ENCODE measurements at places on chromosomes 4 and X. TPM values are rescaled to one million over a fixed set of nuclear protein-coding genes. Genes with fewer than 3 reads are reported as not detected.

DNA sequence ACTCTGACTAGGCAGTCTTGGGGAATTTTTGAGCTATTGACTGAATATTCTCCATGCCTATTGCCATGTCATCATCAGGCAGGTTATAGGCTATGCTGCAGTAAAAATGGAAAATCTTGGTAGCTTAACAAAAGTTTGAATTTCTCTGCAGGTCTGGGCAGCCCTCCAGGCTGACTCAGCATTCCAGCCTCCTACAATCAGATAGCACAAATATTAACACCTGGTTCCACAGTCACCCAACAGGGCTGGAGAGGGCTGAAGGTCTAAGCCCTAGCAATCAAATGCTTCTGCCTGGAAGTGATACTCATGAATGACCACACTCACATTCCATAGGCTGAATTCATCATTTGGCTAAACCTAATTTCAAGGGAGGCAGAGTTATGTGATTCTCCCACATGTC, 9.6 kb upstream of the PPP3CA start:
- no peaks in the 10 kb centered on the region for H3K36me3 ChIP-seq
- no peaks in the 10 kb centered on the region for H3K27me3 ChIP-seq
- no peak overlapping the region for H3K27ac ChIP-seq
- H3K4me1 ChIP-seq = no peaks in the 10 kb centered on the region
- no peak overlapping the region for H3K4me3 ChIP-seq

GRCh38 chrX:107716118-107716684, 59.4 kb downstream of the TSC22D3 start:
- peak; percentile 75 for DNase-seq
- no peaks in the 10 kb centered on the region for H3K27me3 ChIP-seq
- no peaks in the 10 kb centered on the region for H3K36me3 ChIP-seq
- H3K4me1 ChIP-seq = peaks cover 10% of the 10 kb centered on the region

DNA sequence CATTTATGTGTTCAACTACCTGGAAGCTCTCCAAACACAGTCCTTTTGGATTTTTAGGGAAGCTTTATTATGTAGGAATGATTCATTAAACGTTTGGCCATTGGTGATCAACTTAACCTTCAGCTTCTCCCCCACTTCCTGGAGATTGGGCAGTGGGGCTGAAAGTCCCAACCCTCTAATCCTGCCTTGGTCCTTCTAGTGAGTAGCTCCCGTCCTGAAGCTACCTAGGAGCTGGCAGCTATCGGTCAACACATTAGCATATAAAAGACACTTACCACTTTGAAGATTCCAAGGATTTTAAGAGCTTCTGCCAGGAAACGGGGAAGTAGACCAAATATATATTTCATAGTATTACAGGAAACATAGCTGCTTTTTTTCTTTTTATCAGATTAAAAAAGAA, 69.7 kb downstream of the MCUB start:
- H3K36me3 ChIP-seq = no peaks in the 10 kb centered on the region
- no peaks in the 10 kb centered on the region for H3K27me3 ChIP-seq
- DNase-seq = peak; percentile 38
- no peak overlapping the region for H3K27ac ChIP-seq
- H3K4me1 ChIP-seq = peaks cover 18% of the 10 kb centered on the region

- peaks cover 14% of the 10 kb centered on the region for H3K4me1 ChIP-seq
- no peaks in the 10 kb centered on the region for H3K36me3 ChIP-seq
- DNase-seq = no peak
- no peak overlapping the region for H3K4me3 ChIP-seq
- H3K27me3 ChIP-seq = no peaks in the 10 kb centered on the region
Observed at GRCh38 chr4:53959343-53960120, 104.9 kb downstream of the CHIC2 start.

- DNase-seq = no peak
- H3K36me3 ChIP-seq = no peaks in the 10 kb centered on the region
- H3K4me1 ChIP-seq = no peaks in the 10 kb centered on the region
- H3K4me3 ChIP-seq = no peak overlapping the region
- H3K27me3 ChIP-seq = no peaks in the 10 kb centered on the region
- no peak overlapping the region for H3K27ac ChIP-seq
Observed at GRCh38 chr4:10281996-10282395, 165.4 kb upstream of the WDR1 start.

- no peaks in the 10 kb centered on the region for H3K27me3 ChIP-seq
- no peak for DNase-seq
- H3K4me3 ChIP-seq = no peak overlapping the region
- no peaks in the 10 kb centered on the region for H3K36me3 ChIP-seq
- H3K4me1 ChIP-seq = peaks cover 8% of the 10 kb centered on the region
- no peak overlapping the region for H3K27ac ChIP-seq
Observed at GRCh38 chrX:97682991-97683840, 799.5 kb downstream of the RPA4 start.

DNA sequence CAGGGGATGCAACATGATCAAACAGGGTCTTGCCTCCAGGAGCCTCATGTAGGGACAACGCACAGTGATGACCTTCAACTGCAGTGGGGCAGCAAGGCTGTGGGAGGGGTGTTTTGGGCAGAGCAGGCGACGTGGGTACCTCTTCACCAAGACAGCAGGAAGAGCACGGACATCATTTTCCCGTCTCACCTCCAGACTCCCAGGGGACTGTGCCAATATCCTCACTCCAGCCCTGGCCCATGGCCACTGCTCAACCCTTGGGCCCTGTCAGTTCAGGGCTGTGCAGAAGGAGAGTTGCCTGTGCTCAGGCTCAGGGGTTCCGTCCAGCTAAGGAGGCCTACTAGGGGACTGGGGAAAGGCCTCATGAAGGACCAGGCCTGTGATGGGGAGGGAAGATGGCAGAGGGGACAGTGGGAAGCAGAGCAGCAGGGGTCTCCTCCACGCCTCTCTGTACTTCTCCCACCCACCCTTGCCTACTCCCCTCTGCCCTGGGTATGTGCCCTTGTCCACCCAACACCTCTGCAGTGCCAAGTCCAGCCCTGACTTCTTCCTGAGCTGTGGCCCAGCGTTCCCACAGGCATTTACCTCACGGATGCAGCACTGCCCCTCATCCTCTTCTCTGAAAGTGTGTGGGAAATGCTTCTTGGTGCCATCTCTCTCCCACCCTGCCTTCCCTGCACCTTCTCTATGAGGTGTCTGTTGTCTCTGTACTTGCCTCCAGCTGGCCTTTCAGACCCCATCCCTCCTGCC, 1.4 kb downstream of the IL9R start:
- no peak for DNase-seq
- no peaks in the 10 kb centered on the region for H3K27me3 ChIP-seq
- no peak overlapping the region for H3K27ac ChIP-seq
- no peak overlapping the region for H3K4me3 ChIP-seq
- H3K4me1 ChIP-seq = no peaks in the 10 kb centered on the region

DNA sequence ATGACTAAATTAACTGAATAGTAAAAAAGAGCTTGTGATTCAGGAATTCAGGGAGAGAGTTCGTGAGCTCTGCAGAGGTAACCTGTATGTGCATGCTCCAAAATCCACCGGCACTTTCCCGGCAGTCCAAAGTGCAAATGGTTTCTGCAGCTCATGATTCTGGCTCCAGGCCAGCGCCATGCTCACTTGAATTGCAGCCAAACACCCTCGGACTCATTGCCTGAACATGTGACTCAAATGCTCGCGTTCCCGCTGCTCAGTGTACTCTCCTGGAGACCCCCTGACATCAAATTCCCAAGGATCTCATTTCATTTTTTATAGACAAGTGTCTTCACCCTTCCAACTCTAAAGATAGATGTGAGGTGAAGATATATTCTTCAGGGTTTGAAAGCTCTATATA, 44.1 kb upstream of the SH3RF1 start:
- no peaks in the 10 kb centered on the region for H3K27me3 ChIP-seq
- H3K4me1 ChIP-seq = peaks cover 3% of the 10 kb centered on the region
- H3K36me3 ChIP-seq = no peaks in the 10 kb centered on the region
- H3K27ac ChIP-seq = no peak overlapping the region

DNA sequence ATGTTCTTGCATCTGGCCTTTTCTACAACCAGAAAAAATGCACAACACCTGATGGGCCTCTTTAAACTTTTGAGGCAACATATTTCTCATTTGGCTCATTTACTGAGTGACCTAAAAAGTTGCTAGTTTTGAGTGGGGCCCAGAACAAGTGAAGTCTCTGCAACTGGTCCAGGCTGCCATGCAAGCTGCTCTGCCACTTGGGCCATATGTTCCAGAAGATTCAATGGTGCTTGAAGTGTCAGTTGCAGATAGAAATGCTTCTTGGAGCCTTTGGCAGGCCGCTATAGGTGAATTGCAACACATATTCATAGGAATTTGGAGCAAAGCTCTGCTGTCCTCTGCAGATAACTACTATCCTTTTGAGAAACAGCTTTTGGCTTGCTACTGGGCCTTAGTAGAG, 66.4 kb upstream of the RLIM start:
- no peak for DNase-seq
- H3K4me3 ChIP-seq = no peak overlapping the region
- H3K36me3 ChIP-seq = no peaks in the 10 kb centered on the region
- H3K27me3 ChIP-seq = no peaks in the 10 kb centered on the region
- H3K27ac ChIP-seq = no peak overlapping the region

DNA sequence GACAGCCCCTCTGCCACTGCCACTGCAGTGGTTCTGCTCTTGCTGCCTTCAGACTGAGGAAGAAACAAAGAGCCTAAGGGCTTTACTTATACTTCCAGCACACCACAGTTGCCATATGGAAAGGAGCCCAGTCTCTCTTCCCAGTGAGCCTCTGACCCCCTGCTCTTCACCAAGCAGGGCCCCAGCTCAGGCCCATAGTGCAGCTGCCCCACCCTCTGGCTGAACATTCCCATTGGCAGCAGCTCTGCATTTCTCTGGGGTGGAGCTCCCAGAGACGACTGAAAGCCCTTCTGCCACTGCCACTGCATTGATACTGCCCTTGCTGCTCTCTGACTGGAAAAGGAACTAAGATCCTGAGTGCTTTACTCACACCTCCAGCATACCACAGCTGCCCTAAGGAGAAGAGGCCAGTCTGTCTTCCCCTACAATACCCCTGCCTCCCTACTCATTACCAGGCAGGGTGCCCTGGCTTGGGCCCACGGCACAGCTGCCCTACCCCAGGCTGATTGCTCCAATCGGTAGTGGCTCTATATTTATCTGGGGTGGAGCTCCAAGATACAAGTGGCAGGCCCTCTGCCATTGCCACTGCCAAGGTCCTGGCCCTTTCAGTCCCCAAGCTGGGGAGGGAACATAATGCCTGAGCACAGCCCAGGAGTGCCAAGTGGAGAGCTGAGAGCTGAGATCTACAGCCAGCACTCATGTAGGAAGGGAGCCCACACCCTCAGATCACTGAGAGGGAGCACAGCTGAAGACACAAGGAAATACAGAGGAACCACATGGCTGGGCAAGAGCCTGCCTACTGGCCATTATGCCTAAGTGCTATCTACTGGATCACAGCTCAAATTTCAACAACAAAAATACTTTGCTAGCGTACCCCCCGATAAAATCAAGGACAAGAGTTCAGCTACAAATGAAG, 36.0 kb downstream of the AWAT2 start:
- no peak for DNase-seq
- H3K36me3 ChIP-seq = no peaks in the 10 kb centered on the region
- H3K27me3 ChIP-seq = no peaks in the 10 kb centered on the region
- no peaks in the 10 kb centered on the region for H3K4me1 ChIP-seq

SMARCA5 gene
- 102 TPM for total RNA-seq

TNMD gene
- 4.4 TPM for total RNA-seq

GIMD1 gene
- total RNA-seq = not detected

NCAPG gene
- 40.9 TPM for total RNA-seq

TMSB15A gene
- total RNA-seq = 81.3 TPM

ADH4 gene
- total RNA-seq = not detected

SPINK2 gene
- 0.73 TPM for total RNA-seq

ALPK1 gene
- 0.49 TPM for total RNA-seq

IL21 gene
- not detected for total RNA-seq
